ENCODE measurements at places on chromosomes 3 and 15. TPM values are rescaled to one million over a fixed set of nuclear protein-coding genes. Genes with fewer than 3 reads are reported as not detected.

DNA sequence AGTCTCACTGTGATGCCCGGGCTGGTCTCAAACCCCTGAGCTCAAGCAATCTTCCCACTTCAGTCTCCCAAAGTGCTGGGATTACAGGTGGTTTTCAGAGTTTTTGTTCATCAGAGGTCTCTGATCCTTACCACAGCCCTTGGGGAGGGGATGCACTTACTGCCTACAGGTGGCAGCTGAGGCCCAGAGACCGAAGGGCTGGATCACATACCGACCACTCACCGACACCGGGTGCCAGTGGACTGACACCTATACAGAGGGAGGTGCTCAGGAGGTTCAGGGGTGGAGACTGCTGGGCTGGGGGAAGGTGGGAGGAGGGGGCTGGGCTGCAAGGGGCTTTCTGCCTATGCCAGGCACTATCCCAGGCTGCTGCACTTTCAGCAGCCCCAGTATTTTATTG lies 19.5 kb downstream of the DUSP7 start:
- DNase-seq = no peak

FAM107A gene
- 0.60 TPM for total RNA-seq

GRCh38 chr3:179081885-179082284 lies 10.3 kb upstream of the ZMAT3 start:
- no peak for DNase-seq

DNA sequence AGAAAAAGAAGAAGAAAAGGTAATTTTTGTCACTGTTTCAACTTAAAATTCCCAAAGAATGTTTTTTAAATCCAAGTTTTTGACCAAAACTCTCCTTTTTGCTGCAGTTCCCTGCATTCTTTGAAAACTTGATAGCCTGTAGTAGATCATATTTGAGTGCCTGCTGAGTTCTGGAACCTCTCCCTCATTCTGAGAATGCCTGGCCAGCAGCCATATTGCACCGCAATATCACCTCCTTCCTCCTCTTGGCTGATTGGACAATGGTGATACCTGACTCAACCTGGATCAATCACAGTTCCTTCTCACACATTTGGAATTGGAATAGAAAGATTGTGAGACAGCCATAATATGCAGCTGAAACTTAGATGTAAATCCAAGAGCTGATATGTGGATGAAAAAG lies 97.6 kb upstream of the GAP43 start:
- no peak for DNase-seq

MYLK gene
- total RNA-seq = 112 TPM

GRCh38 chr3:46422617-46423016 lies 15.6 kb downstream of the CCRL2 start:
- no peak for DNase-seq

DNA sequence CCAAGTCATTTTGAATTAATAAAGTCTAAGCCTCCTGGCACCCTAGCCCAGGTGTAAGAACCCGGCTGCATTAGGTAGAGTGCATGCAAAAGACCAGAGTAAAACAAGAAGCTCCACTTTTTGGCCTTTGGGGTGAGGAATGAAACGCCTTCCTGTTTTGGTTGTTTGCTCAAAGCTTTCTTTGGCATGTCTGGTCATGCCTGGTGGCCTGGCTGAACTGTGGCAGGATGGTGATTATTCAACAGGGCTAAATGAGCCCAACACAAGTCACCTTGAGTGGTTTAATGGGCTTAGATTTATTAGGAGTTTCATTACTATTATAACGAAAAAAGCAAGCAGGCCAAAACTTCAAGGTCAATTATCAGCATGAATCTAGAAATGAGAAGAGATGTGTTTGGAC lies 40.9 kb upstream of the LDHAL6B start:
- DNase-seq = peak; percentile 75

PGBD4 gene
- 3.3 TPM for total RNA-seq

- DNase-seq = no peak
These were observed 207.5 kb downstream of the SATB1 start for GRCh38 chr3:18217507-18218174.

- DNase-seq = no peak
These were observed 278.1 kb upstream of the PLSCR5 start for GRCh38 chr3:146883288-146883687.

- DNase-seq = no peak
These were observed 25.0 kb downstream of the ACP3 start for GRCh38 chr3:132342183-132342582.

- peak; percentile 91 for DNase-seq
These were observed 162.4 kb downstream of the GHSR start for GRCh38 chr3:172285844-172286243.

DNA sequence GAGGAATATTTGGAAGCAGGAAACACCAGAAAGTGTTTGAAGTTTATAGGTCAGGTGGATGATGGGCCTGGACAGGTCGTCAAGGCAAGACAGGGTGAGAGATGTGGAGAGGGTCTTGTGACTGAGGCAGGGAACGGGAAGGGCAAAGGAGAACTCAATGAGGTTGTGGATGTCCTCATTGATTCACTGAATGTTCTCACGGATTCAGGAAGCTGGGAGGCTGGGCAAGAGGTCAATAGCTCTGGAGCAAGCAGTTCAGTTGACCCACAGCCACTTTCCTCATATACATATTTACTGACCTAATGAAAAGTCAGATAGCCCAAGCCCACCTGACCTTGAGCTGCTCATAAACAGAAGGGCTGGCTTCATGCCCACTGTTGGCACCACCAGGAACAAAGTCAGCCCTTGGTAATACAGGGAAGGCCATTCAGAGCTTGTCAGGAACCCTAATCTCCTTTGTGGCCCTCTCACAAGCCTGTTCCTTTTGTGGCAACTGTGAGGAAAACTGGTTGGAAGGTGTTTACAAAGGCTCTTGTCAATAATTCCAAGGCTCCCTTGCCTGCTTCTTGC lies 31.6 kb downstream of the ARRDC4 start:
- DNase-seq = no peak

- no peak for DNase-seq
These were observed 443.3 kb downstream of the GABRG3 start for GRCh38 chr15:27414168-27414870.

GRCh38 chr3:46845397-46845859 lies 17.8 kb downstream of the MYL3 start:
- DNase-seq = peak; percentile 61

DNA sequence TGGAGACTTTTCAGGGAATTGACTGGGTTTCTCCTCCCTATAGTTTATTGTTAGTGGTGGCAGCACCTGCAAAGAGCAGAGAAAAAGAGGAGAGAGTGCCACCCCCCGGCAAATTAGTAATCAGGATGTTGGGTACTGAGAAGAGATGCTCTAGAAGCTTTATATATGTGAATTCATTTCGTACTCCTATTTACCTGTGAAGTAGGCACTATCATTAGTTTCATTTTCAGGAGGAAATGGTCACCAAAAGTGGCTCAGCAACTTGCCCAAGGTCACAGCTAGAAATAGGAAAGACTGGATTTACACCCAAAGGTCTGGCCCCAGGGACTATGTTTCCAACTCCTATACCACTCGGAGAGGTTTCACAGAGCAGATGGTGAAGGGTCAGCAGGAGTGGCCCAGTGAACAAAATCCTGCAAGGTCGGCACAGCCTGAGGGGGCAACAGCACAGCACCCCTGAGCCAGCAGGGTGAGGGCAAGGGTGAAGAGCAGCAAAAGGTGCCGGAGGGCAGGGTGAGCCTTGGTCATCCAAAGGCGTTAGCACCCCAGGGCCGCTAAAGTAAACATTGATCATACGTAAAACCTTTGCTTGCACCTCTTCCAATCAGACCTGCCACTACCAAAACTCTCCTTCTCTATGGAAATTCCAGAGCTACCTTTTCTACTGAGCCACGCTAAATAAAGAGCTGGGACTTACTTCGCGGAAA lies 23.6 kb downstream of the VGLL4 start:
- no peak for DNase-seq

GRCh38 chr15:26722621-26723160 lies 50.2 kb downstream of the GABRB3 start:
- no peak for DNase-seq

DNA sequence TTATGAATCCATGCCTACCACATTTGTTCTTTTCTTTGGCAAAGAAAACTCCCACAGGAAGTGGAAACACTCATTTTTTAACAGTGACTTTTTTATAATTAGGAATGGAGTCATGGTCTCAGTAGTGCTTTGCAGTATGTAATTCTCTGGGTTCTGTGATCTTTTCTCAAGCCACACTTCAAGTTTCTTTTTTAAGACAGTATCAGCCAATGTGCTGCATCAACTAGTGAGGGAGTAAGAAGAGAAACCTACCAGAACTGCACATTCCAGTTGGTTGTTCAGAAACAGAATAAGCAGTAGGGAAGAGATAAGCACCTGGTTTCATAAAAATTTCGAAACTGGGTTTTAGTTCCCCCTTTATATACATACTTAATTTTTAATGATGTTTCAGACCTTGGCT lies 126.3 kb downstream of the FOXB1 start:
- no peak for DNase-seq

SLC6A20 gene
- 0.50 TPM for total RNA-seq

- DNase-seq = no peak
These were observed at the start of gene SH2D7 for GRCh38 chr15:78092261-78093041. Gene SH2D7 (plus strand): TSS chr15:78092561. CDS start chr15:78092585, 24 bp downstream.

GRCh38 chr3:126104028-126104635 lies 20.2 kb upstream of the SLC41A3 start:
- DNase-seq = no peak

GRCh38 chr15:32112101-32112500 lies 81.8 kb downstream of the CHRNA7 start:
- no peak for DNase-seq

- DNase-seq = no peak
These were observed 140.9 kb downstream of the NLGN1 start for GRCh38 chr3:173538410-173538809.
